ENCODE measurements at places on chromosomes 13 and 19. TPM values are rescaled to one million over a fixed set of nuclear protein-coding genes. Genes with fewer than 3 reads are reported as not detected.

GRCh38 chr13:44237276-44237767, 136.3 kb upstream of the SERP2 start:
- peak; percentile 89 for DNase-seq

The ERICH6B gene
- total RNA-seq = not detected

GRCh38 chr13:96958286-96958891, 35.9 kb downstream of the OXGR1 start:
- DNase-seq = peak; percentile 4

The GSX1 gene
- total RNA-seq = not detected

DNA sequence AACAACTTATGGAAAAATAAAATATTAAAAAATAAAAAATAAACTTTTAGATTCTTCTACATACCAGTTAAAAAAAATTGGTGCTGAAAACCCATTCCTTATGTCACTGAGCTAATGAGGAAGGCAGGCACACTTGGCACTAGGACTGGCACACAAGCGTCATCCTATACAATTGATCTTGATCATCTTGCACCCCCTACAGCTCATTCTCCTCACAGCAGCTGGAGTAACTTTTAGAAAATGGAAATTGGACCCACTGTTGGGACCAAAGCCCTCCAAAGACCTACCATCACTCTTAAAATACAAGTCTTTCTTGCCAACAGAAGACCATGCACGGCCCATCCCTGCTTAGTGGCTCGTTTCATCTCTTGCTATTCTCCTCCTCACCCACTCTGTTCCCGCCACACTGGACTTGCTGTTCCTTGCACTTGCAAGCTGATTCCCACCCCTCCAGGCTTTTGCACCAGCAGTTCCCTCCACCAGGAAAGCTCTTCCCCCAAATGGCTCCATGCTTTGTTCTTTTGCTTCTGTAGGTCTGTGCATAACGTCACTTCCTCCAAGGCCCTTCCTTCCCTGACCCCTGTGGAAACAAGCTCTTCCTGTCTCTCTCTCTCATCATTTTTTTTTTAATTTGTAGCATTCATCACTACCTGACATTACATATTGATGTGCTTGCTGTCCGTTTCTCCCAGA, 11.6 kb downstream of the CTU1 start:
- DNase-seq = no peak

DNA sequence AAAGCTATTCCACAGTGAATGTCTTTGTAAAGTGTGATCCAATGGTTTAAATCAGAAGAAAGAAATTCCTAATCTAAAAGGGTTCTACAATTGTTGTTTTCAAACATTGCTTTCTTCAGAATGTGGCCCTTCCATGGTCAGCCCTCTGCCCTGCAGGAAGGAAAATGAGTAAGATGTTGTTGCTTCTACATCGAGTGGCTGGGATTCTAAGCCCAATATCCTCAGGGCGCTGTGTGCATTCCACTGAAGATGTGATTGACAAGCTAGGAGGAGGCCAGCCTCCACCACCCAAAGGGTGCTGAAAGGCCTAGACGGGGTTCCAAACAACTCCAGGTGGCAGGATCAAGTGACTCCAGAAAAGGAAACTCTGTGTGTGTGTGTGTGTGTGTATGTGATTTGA, 316.9 kb upstream of the TSHZ3 start:
- DNase-seq = peak; percentile 48

DNA sequence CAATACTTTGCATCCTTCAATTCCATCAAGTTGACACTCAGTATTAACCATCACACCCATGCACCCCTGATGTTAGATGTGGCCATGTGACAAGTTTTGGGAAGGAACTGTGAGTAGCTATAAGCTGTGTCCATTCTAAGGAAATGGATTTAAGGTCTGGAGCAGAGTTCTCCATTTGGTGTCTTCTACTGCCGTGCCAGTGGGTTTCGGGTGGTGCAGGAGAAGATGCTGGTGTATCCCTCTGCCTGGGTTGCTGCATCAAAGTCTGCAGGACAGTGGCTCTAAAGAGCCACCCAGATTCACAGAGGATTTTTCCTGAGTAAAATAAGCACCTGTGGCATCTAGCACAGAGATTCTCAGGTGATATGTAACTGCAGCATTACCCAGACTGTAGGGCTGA, 105.7 kb upstream of the IRS2 start:
- no peak for DNase-seq

- peak; percentile 66 for DNase-seq
Observed at GRCh38 chr13:47114030-47114429, 217.2 kb upstream of the HTR2A start.

The LAIR1 gene
- not detected for total RNA-seq

DNA sequence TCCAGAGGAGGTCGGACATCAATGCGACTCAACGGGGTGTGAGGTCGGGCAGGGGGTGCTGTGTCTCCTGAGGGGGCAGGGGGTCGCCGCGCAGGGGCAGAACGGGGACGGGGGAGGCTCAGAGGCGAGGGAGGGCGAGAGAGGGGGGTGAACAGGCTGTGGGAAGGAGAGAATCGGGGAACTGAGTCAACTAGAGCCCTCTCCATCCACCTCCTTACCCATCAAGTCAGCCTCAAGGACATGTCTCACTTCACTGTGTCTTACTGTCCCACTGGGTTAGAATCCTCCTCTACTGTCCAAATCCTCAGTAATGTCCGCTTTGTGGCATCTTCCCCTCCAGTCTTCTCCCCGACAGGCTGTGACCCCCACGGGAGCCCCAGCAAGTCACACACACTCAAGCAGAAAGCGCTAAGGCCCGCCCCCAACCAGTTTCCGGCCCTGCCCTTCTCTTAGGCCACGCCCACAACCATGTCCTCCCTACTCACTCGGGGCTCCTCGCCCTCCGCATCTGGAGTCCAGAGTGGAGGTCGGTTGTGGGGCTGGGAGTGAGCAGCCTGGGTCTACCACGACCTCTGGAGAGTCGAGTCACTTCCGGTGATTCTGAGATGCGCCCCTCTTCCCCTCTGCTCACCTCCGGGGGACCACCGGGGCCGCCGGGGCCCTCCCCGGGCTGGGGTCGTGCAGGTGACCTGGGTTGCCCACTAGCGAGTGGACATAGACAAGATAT, 9.3 kb downstream of the PLEKHA4 start:
- DNase-seq = no peak

DNA sequence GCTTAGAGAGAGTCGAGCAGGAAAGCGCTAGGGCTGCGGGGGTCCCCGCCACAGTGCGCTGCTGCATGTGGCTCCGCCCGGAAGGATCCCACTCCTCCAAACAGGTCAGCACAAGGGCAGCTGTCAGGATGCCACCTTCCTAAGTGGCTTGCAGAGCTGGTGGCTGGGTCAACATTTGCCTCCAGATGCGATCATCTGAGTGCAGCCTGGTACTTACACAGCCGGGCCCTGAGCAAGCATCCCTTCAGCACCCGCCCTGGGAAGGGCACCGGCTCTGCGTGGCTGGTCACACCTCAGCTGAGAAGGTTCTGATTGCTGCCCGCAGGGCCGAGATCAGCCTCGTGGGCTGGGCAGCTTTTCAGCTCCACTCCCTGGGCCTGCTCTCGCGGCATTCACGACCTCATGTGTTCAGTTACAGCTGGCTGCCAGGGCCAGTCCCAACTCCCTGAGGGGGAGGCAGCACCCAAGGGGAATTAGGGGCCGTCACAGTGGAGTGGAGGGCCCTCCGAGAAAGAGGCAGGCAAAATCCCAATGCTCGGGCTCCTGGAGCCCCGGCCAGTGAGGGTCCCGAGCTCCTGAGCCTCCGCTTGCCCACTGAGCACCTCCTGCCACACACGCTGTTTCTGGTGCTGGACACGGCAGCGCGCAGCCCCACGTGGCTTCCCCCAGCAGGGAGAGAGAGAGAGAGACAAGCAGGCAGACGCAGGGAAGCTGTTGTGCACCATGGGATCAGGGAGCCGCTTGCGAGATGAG, 26.8 kb downstream of the AP1M1 start:
- DNase-seq = no peak

DNA sequence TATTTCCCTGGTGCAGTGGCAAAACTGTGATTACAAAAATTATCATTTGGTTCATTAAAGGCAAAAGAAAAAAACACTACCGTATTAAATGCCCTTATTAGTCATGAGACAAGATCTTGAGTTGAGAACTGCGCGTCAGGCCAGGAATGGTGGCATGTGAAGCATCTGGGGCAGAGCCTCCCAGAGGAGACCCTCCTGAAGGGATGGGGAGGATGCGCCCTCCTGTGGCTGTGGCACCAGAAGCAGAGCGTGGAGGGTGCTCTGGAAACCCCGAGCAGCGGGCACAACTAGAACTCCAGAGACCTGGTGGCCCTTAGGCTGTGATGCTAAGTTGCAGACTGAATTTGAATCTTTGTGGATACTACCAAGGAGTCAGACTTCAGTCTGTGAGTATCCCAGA, 11.5 kb downstream of the CUL4A start:
- no peak for DNase-seq

The SOX1 gene
- not detected for total RNA-seq

GRCh38 chr13:80022146-80022545, 318.8 kb downstream of the SPRY2 start:
- no peak for DNase-seq

DNA sequence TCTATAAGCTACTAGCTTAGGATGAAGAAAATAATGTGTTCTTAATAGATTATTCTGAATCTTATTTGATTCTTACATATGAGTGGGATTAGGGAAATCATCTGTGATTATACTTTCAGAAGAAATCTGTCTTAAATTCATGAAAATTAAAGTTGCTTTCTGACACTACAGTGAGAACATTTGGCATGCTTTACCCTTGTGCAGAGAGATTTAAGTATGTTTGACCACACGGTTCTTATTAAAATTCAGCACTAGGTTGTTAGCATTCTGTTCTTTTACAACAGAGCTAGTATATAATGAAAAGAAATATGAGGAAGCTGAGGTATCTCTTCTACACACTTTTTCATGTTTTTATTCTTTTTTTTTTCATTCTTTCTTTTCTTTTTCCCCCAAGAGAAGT, 2723.9 kb downstream of the PCDH9 start:
- no peak for DNase-seq

DNA sequence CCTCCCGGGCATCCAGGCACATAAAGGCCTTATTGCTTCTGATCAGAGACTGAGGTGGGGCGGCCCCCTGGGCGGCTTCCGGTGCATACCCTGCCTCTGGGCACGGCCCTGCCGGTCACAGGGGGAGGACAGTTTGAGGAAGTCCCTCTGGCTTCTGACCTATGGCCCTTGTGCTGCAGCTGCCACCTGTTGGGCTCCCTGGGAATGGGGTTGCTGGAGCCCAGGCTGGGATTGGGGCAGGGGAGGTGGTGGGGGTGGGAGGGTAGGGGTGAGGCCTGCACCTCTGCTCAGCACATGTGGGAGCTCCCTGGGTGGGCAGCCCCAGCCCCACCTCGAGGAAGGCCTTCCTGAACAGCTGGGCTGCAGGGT, 10.7 kb downstream of the ANO8 start:
- DNase-seq = no peak

- DNase-seq = no peak
Observed at GRCh38 chr13:66344805-66345517, 885.2 kb downstream of the PCDH9 start.

The ZNF90 gene
- 2.2 TPM for total RNA-seq

The ATXN8OS gene
- not detected for total RNA-seq

GRCh38 chr13:74243637-74244526, 109.7 kb upstream of the KLF12 start:
- DNase-seq = peak; percentile 87

- DNase-seq = no peak
Observed at GRCh38 chr19:16377521-16377920, 52.9 kb downstream of the KLF2 start.

Measured in mammary epithelial cell (primary cell).